ENCODE measurements at places on chromosomes 2 and 18.

- DNase-seq = peak; percentile 26
Measured at GRCh38 chr2:239222312-239222660, 178.5 kb downstream of the HDAC4 start.

DNA sequence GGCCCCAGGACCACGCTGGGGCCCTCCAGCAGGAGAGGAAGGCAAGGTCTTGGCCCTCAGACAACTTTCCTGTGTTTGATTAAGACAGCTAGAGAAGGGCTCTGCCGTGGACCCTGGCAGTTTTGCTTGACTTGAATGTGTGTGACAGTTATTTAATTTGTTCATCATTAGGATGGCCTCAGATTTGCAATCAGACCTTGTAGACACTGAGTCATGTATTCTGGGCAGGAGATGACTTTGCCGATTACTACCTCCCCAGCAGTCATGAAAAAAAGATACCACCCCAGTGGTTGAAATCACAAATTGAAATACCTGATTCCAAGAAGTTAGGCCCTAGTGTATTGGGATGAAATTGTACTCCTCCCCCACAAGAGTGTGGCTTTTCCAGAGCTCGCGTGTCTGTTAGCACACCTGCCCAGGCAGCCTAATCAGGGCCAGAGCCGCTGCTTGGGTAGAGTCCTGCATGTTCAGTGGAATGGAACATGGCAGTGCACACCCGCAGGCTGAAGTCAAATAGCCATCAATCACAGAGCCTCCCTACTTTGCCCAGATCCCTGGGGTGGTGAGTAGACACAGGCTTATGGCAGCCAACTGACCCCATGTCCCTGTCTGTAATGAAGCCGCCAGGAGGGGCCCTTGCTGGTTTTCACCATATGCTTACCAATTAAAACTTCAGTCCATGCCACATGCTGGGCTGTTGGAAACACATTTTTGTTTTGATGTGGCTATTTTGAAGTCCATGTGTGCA lies 122.5 kb downstream of the TPGS2 start:
- no peak for DNase-seq

GRCh38 chr2:42856891-42857632 lies 64.7 kb upstream of the HAAO start:
- DNase-seq = no peak

DNA sequence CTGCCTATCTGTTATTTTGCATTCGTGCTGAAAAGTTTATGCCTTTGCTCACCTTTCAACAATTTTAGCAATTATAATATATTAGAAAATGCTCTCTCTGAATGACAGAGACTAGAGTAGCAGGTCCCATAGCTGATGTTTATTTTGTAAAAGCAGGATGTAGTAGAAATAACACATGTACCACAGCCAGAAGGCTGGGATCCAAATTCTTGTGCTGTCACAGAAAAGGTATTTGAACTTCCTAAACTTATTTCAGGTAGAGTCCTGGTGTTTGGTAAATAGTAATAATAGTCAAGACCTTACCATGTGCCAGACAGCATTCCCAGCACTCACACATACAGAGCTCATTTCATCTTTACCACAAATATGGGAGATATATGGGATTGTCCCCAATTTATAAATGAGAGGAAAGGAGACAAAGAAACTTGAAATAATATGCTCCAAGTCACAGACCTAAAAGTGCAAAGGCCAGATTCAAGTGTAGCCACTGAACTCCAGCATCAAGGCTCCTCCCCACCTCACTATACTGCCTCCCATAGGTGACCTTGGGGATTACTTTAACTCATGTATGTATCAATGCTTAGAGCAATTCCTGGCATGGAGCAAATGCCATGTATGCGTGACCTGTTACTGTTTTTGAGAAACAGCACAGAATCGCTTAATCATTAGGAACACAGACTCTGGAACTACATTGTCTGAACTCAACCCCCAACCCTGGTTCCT lies 284.7 kb upstream of the RAB12 start:
- no peak for DNase-seq

GRCh38 chr2:173264603-173265366 lies 89.9 kb upstream of the CDCA7 start:
- DNase-seq = no peak

- peak; percentile 70 for DNase-seq
Measured at GRCh38 chr2:19256121-19256601, 102.3 kb downstream of the OSR1 start.

GRCh38 chr2:85445316-85446295 lies 27.1 kb downstream of the SH2D6 start:
- DNase-seq = peak; percentile 71

- DNase-seq = no peak
Measured at GRCh38 chr2:113920996-113921395, 31.1 kb downstream of the ACTR3 start.

DNA sequence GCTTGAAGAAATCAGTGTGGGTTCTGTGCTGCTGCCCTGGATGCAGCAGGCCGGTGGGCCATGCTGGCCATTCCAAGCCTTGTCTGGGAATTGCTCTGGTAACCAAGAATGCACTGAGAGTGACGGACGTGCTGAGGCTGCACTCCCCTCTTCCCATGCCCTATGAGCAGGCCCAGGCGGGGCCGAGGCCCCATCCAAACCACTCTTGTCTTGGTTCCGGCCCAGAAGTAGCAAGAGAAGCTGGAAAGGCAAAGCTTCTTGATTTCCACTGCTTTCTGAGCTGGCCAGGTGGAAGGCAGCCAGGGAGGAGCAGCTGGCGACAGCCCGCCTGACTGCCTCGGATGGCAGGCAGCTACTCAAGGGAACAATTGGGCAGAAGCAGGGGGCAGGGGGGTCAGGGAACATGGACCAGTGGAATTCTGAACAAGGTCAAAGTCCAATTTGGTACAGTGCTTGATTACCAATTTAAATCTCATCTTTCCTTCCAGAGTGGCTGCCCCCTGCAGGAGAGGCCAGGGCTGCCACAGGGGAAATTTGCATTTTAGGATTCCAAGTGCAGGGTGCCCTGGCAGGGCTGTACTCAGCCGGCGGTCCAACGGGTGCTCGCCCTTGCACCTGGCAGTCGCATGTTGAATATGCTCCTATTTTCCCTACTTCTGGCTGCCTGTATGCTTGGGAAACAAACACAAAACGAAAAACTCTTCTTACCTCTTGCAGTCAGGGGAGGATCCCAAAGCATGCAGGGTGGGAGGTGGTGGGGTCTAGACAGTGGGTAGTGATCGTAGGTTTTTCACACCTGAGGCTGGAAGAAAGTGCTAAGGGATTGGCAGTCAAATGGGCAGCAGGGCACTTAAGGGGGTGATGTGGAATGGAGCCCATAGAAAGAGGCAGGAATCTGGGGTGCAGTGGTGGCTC lies 67.3 kb downstream of the LIPG start:
- no peak for DNase-seq

DNA sequence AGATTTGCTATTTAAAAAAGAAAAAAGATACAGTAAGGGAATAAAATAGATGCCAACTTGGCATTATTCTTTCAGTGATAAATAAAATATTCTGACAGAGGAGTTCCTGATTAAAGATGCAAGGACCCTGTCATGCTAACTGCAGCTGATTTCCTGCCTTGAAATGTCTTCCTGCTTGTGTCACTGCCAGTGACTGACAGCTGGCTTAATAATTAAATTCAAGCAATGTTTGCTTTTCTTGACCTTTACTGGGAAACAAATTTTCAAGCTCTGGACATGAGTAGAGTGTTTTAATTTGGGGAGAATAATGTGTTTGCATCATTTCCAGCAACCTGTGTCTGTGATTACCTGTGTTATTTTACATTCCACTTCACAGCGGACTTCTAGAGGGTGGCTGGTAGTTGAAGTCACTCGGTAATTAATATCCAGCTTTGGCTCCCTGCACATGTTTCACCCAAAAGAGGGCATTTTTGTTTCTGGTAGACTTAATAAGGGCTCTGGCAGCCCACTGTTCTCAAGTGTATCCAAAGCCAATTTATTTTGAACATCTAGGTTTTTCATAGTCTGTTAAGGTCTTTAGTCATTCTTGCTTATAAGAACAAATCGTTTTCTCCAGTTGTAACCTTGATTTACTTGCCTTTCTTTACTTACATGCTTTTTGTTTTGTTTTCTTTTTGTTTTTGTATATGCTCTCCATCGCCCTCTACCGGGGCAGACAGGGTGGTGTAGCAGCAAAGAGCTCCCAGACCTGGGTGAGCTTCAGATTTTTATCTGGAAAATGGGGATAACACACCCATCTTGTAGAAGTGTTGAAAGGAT lies 48.5 kb upstream of the PROKR1 start:
- peak; percentile 3 for DNase-seq

DNA sequence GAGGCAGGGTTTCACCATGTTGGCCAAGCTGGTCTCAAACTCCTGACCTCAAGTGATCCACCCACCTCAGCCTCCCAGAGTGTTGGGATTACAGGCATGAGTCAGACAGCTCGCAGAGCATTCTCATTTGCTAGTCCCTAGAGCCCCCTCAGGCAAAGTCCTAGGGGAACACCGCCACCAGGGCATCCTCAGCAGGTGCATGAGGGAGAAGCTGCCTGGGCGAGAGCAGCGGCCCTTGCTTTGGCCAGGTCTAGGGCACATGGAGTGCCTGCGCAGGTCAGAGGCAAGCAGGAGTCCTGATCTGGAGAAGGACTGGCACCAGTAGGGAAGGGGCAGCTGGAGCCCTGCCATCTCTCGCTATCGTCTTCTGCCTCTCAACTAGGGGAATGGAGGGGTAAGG lies 32.4 kb downstream of the NGEF start:
- DNase-seq = no peak

- DNase-seq = no peak
Measured at GRCh38 chr2:2799151-2799697, 468.1 kb upstream of the MYT1L start.

GRCh38 chr2:165369898-165370296 lies 99.6 kb upstream of the CSRNP3 start:
- DNase-seq = no peak

GRCh38 chr2:118340103-118340502 lies 251.8 kb downstream of the INSIG2 start:
- no peak for DNase-seq

GRCh38 chr2:99382143-99382542 lies 45.0 kb downstream of the EIF5B start:
- no peak for DNase-seq

GRCh38 chr18:316393-316792 lies 48.5 kb upstream of the THOC1 start:
- DNase-seq = no peak
